Immature natural killer cell (primary cell): ENCODE measurements at places on chromosomes 5 and 9. TPM values are rescaled to one million over a fixed set of nuclear protein-coding genes. Genes with fewer than 3 reads are reported as not detected.

The POLR3G gene
- 3.5 TPM for polyA plus RNA-seq

DNA sequence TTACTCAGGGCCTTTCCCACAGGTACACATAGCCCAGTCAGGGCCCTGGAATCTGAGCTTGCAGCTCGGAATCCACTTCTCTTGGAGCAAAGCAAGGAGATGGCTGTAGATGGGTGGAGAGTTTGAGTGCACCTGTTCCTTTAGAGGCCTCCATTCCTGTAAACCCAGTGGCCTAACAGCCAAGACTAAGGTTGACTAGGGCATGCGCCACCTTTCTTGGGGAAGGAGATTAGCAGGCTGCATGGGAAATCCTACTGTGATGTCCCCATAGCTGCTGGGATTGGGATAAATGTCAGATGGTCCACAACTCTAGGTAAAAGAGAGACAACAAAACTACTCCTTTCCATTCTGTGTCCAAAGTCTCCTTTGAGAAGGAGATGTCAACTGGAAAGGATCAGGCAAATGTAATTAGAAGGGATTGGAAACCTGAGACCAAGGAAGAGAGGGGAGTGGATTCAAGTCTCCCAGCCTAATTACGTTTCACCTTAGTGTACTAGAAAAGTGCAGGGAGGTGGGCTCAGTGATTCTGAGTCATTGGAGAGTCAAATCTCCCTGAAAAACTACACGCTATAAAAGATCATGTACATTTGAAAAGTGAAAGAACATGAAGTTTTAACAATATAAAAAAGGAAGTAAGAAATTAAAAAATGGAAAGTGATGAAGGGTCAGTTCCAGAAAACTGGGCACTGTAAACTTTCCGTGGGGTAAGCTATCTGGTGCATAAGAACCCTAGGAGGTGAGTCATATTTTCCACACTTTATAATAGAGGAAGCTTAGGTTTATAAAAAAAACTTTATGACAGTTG, 104.2 kb downstream of the SEC61B start:
- no peak for DNase-seq

- DNase-seq, result no peak
Measured at GRCh38 chr9:116647515-116647809, 39.6 kb upstream of the TRIM32 start.

- no peak for DNase-seq
Measured at GRCh38 chr5:31860726-31861433, 221.9 kb downstream of the PDZD2 start.

GRCh38 chr9:113138760-113139159, 12.0 kb upstream of the SLC31A2 start:
- DNase-seq, result no peak

GRCh38 chr5:124995421-124995820, 249.0 kb upstream of the ZNF608 start:
- DNase-seq, result no peak

DNA sequence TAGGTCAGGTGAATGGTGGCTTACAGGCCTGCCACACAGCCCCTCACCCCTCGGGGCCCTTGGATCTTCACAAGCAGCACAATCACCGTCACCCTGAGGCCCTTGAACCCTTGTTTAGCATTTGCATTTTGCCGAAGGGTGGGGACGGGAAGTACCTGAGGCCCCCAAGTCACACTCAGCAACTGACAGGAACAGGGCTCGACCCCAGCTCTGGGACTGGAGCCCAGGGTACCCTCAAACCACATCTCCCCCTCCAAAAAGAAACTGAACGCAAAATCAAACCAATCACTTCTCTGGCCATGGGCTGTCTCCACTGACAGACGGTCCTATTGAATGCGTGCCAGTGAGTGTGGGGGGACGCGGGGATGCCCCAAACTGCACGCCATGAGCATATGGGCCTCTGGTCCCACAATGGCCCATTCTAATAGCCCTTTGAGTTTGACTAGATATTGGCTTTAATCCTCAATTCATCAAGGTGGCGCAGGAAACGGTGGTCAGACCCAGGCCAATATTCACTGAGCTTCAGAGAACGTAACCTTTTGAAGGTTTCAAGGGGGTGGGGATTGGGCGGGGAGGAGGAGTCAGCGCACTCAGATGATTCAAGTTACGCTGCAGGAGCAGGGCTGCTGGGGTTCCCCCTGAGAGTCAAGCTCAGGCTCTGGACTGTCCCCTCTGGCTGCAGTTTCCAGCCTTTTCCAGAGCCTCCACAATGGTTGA, 176.0 kb downstream of the DAB2IP start:
- no peak for DNase-seq

GRCh38 chr5:54707841-54708240, 190.3 kb downstream of the SNX18 start:
- DNase-seq, result no peak

DNA sequence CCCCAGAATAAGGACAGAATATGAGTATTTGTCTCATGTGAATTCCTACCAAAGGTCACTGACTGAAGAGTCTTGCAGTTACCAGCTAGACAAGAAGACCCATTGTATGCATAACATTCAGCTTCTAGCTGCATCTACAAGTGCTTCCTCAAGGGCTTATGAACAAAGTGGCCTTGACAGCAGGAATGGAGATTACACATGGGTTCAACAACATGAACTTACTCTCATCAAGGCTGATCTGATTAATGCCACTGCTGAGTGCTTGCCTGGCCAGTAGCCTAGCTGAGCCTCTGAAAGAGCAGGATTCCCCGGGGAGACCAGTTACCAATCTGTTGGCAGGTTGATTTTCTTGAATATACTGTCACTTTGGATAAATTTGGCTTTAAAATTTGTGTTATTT, 76.7 kb upstream of the CHD1 start:
- DNase-seq, result no peak

DNA sequence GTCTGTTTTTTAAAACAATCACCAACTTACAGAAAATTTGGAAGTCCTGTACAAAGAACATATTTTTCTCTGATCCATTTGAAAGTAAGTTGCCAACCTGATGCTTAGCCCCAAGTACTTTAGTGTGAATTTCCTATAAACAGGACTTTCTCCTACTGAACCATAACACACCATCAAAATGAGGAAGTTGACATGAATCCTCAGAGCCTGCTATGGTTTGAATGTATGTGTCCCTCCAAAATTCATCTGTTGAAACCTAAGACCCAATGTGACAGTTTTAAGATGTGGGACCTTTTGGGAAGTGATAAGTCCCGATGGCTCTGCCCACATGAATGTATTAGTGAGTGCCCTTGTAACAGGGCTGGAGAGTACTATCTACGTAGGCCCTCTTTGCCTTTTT, 6.4 kb upstream of the ACOT12 start:
- DNase-seq, result no peak

The PCDHB15 gene
- polyA plus RNA-seq, result 0.16 TPM

- no peak for DNase-seq
Measured at GRCh38 chr9:112618385-112619009, 99.4 kb downstream of the INIP start.

- no peak for DNase-seq
Measured at GRCh38 chr9:92512622-92513021, 23.2 kb downstream of the ECM2 start.

DNA sequence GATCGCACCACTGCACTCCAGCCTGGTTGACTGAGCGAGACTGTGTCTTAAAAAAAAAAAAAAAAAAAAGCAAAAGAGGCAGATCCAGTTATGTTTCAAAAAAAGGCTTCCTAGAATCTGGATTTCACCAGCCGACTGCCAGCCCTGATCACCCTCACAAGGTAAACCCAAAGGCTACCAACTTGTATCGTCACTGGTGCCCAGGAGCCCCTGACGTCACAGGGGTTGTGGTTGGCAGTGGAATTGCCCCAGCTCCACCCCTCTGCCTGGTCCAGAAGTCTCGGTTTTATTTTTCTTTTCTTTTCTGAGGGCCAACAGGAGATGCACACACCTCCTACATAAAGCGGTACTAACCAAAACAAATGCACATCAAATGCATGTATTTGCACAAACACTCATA, 6.0 kb upstream of the LMX1B start:
- no peak for DNase-seq

- no peak for DNase-seq
Measured at GRCh38 chr5:37709020-37709419, 130.8 kb downstream of the GDNF start.

- no peak for DNase-seq
Measured at GRCh38 chr5:96628406-96628805, 33.8 kb upstream of the CAST start.

DNA sequence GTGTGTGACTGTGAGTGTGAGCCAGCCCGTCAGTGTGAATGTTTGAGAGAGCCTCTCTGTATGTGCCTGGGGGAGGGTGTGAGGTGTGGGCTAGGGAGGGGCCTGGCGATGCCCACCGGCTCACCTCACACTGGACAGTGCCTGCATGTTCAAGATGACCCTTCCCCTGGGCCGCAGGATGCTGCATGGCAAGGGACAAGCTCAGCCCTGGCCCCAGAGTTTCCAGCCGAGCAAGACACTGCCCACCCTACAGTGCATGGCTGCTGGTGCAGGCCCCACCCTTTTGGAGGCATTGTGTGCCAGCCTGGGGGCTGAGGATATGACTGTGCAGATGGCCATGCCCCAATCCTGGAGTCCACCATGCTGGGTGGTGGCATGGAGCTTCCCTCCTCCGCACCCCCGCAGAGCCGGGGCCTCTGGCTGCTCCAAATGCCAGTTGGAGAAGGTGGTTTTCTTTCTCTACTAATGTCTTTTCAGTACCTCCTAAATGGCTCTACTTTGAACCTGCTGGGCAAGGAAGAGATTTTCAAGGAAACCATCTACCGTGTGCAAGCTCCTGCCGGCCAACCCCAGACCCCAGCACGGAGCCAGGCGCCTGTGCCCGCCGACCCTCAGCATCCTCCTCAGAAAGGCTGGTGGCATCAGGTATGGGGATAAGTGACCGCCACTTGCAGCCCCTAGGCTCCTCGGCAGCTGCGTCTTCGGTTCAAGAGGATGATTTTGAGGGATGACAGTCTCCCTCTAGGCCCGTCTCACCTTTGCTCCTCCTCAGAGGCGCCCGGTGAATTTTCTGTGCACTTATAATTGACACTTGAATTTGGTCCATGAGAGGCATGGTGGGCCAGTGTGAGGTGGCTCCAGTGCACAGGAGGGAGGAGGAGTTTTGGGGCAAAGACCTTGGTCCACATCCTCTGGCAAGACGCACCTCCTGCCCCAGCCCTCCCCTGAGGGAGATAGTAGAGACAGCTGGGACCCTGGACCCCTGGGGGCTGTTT, 27.7 kb downstream of the FGD3 start:
- no peak for DNase-seq

The ADAMTS12 gene
- not detected for polyA plus RNA-seq

The IFNA21 gene
- polyA plus RNA-seq, result not detected

DNA sequence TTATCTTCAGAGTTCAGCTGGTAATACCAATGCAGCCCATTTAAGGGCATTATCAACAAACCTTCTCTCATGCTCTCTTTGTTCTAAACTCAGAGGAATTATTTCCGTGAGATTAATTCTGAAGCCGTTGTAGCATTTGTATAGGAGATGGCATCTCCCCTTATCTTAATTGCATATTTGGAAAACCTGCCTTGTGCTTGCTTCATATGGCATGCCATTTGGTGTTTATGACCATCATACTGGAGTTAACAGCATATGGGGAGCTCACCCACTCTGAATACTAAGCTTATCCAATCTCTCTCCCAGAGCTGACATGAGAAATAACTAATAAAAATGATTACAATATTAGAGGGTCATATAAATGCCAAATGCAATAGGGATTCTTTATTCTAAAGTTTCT, 243.2 kb downstream of the BRINP1 start:
- DNase-seq, result no peak

- no peak for DNase-seq
Measured at GRCh38 chr5:136425921-136426320, 60.6 kb upstream of the TRPC7 start.

The CYSRT1 gene
- polyA plus RNA-seq, result 0.19 TPM

DNA sequence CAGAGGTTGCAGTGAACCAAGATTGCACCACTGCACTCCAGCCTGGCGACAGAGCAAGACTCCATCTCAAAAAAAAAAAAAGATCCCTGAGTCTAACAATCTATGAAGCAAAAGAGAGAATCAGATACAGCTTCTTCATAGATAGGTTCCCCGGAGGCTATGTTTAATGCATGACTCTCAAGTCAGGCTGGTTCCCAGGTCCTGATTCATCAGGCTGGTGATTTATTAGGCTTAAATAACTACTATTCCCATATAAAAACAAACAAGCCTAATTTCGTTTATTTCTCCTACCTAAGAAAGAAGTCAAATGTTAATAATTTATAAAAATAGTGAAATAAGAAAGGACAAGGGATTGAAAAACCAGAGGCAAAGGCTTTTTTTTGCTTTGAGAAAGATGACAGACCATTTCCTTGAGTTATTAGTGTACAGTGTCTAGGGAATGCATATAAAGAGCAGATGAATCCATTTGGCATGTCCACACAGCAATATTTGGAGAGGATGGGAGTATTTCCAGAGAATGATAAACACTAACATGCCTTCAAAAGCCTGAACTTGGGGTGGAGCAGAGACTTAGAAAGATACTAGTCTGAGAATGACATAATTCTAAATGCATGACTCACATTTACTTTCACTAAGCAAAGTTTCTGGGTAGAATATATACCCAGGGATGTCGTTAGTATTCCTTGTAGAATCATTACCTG, 115.3 kb downstream of the NREP start:
- DNase-seq, result no peak

The C9 gene
- not detected for polyA plus RNA-seq

GRCh38 chr9:134385915-134386314, 59.7 kb downstream of the RXRA start:
- DNase-seq, result no peak

- no peak for DNase-seq
Measured at GRCh38 chr5:79399046-79399445, 114.9 kb downstream of the HOMER1 start.

DNA sequence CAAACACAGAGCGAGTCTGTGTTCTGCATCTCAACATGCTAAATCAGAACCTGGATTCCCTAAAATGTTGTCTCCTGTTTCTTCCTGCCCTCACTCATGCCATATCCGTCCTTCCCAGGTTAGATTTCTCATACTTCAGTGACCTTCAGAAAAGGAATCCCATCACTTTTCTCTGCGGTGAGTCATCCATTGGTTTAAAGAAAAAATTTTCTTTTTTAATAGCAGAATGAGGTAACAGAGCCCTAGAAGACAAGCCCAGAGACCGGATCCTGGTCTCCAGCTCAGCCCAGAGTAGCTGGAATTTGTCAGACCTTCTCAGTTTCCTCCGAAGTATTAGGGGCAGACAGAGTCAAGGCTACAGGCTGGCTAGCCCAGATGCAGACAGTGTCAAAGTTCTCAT, 143.2 kb upstream of the DMRT1 start:
- DNase-seq, result no peak

GRCh38 chr5:32805971-32806638, 95.0 kb downstream of the NPR3 start:
- DNase-seq, result no peak

DNA sequence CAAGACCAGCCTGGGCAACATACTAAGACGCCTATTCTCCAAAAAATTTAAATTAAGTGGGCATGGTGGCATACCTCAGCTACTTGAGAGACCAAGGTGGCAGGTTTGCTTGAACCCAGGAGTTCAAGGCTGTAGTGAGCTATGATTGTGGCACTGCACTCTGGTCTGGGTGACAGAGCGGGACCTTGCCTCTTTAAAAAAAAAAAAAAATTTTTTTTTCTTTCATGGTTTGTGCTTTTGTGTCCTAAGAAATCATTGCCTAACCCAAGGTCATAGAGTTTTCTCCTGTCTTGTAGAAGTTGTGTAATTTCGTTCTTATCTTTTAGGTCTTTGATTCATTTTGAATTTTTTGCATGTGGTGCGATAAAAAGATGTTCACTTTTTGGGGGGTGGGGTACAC, 12.3 kb downstream of the GPBP1 start:
- DNase-seq, result no peak

The IQGAP2 gene
- polyA plus RNA-seq, result 38.8 TPM
